NCI-H2081 (cell line): ENCODE measurements at places on chromosomes 4 and X.

GRCh38 chr4:154593868-154594267 lies 3.3 kb upstream of the FGA start:
- no peak for DNase-seq

GRCh38 chr4:53916431-53916889 lies 147.9 kb downstream of the CHIC2 start:
- DNase-seq = no peak

GRCh38 chrX:54926978-54927377 lies 6.4 kb downstream of the TRO start:
- DNase-seq = no peak

GRCh38 chr4:140242357-140243277 lies 88.6 kb upstream of the MAML3 start:
- DNase-seq = no peak

DNA sequence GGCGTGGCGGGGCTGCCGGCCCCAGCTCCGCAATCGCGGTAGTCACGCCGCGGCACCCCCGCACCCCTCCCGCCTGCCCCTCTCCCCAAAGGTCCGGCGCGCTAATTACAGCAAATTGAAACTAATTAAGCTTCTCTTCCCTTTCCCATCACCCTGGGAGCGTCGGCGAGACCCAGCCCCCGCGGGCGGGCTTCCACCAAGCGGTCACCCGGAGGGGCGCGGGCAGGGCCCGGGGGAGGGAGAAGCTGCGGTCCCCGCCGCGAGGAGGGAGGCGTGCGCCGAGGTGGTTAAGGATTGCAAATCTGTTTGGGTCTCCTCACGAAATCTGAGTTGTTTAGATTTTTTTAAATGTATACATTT lies 13.1 kb downstream of the ARX start:
- DNase-seq = no peak

DNA sequence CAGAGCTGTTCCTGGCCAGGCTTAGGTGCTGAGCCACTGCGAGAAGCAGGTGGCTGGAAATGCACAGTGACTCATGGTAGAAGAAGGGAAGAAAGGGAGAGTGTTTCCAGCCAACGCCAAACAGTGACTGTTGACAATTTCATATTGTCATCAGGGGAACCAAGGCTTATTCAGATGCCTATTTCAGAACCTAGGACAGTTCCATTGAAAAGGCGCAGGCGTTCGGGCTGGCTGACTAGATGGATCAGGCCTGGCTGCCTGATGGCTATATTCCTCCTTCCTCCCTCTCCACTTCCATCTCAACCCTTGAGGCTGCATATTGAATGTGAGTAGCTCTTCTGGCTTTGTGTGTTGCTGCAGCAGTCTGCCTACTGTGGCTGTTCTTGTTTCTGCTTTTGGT lies 73.0 kb upstream of the FRMPD4 start:
- no peak for DNase-seq

GRCh38 chrX:68755616-68756125 lies 73.2 kb upstream of the EFNB1 start:
- no peak for DNase-seq

DNA sequence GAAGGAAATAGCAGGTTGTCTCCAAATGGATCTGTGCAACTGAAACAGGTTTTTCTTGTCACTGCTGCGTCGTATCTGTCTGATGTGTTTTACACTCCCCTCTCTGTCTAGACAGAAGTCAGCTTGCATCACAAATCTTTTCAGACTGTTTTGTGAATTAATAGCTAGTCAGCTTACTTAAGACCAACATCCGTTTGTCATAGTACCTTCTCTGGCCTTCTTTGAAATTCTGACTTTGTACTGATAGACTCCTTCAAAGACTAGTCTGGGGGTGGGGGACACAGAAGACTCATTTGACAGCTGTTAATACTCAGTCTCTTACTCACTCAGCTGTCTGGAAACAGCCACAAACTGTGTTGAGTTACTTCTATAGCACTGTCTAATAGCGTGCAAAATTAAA lies 197.8 kb downstream of the PALLD start:
- DNase-seq = no peak

DNA sequence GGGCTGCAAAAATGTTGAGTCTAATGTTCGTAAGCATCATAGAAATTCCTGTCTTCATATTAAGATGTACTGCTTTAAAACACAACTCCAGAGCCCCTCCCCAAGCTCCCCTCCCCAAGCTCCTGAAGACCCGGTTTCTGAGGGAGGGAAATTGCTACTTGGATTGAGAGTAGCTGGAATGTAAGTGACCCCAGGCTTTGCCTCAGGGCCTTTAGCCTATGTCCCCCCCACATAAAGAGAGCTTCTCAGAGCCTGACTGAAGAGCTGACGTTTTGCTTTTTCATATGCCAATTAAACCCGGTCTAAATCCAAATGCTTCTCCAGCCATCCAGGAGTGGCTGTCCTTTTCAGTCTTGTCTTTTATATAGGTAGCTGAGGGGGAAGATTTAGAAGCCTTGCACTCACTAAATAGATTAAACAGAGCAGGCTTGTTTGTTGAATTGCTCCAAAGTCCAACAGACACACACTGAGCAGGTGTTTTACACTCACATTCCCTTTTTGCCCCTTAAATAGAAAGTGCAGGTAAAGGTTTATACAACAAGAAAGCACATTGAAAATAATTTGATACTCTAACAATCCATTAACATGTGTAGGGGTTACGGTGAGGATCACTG lies 19.6 kb downstream of the ARX start:
- DNase-seq = no peak

- DNase-seq = no peak
Measured at GRCh38 chr4:169640261-169640870, 20.0 kb downstream of the CLCN3 start.

GRCh38 chr4:13980317-13981310 lies 353.1 kb upstream of the BOD1L1 start:
- no peak for DNase-seq

GRCh38 chr4:136203199-136203598 lies 1329.1 kb downstream of the PCDH18 start:
- no peak for DNase-seq

DNA sequence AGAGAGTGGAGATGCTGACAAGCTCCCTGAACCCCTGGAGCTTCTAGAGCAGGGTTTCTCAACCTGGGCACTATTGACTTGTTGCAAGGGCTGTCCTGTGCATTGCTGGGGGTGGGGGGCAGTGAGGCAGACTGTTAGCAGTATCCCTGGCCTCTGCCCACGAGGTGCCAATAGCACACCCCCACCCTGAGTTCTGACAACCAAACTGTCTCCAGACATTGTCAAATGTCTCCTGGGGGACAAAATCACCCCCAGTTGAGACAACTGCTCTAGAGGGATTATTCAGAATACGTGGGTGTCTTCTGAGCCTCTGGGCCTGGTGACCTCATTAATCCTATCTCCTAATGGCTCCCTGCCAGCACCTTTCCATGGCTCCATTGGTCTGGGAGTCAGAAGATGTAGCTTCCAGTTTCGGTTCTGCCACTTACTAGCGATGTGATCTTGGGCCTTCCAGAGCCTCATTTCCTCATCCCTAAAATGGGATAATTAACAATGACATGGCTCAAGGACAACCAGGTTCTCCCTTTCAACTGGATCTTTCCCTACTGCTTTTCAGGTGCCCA lies 17.6 kb upstream of the PJA1 start:
- no peak for DNase-seq

GRCh38 chr4:129420637-129421036 lies 324.7 kb downstream of the C4orf33 start:
- no peak for DNase-seq

DNA sequence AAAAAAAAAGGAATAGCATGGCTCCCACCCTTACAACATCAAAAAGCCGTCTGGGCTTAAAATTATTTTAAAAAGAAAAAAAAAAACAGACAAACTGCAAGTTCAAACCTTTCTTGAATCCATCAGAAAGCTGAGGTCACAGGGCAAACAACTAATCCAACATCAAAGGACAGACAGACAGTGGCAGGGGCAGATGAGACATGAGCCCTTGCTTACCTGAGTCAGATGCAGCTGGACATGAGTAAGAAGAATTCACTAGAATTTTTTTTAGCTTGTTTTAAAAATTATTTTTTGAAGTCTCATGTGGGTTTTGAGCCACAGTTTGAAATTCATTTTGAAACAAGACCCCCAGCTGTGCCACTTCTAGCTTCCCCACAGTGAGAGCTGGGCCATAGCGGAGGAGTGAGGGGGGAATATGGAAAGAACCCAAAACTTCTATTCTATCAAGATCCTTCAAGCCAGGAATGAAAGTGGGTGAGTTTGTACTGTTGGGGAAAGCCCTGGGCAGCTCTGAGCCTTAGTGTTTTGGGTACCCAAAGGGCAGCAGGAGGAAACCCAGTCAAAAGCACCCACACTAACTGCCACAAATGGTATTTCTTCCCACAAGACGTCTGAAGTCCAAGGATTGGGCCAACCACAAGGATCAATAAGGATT lies 111.4 kb downstream of the ATXN3L start:
- no peak for DNase-seq

- no peak for DNase-seq
Measured at GRCh38 chr4:14743172-14743571, 259.1 kb upstream of the CPEB2 start.

GRCh38 chr4:141909541-141909940 lies 273.2 kb downstream of the IL15 start:
- no peak for DNase-seq

GRCh38 chr4:77434299-77435092 lies 171.1 kb upstream of the CXCL13 start:
- DNase-seq = no peak

DNA sequence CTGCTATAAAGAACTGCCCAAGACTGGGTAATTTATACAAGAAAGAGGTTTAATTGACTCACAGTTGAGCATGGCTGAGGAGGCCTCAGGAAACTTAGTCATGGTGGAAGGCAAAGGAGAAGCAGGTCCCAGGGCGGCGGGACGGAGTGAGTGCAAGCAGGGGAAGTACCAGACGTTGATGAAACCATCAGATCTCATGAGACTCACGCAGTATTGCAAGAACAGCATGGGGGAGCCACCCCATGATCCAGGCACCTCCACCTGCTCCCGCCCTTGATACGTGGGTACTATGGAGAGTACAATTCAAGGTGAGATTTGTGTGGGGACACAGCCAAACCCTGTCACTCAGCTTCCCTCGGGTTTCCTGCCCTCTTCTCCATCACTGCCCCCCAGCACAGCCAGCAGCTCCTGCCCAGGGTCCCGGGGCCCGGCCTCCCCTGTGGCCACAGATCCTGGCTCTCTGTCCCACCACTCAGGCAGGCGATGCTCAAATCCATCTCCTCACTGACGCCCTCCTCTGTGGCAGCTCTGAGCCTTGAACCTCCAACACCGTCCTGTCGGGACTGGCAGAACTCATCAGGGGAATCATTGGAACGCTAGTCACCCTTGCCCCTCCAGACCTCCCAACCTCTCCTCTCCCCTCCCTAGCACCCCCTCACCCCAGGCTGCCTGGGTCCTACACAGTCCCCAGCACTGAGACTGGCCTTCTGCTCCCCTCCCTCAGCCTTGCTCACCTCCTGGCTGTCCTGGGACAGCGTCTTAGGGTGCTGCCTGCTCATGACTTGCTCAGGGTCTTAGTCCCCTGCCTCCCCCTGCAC lies 37.6 kb downstream of the FGFRL1 start:
- DNase-seq = no peak

DNA sequence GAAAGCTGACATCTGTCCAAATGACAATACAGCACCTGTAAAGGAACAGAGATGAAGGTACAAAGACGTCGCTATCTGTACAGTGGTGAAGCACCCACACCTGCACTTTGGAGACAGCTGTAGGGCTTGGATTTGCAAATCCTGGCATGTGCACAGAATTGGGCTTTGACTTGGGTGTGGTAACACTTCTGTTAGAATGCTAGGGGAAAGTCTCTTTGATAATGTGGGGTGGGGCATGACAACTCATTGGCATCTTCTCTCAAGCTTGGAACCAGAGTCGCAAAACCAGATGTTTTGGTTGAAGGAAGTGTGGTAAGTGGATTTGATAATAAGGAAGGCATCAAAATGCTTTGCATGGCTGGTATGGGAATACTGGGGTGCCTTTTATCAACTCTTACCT lies 55.5 kb downstream of the VCX3B start:
- DNase-seq = no peak

GRCh38 chr4:79689740-79690139 lies 281.7 kb upstream of the GK2 start:
- no peak for DNase-seq

DNA sequence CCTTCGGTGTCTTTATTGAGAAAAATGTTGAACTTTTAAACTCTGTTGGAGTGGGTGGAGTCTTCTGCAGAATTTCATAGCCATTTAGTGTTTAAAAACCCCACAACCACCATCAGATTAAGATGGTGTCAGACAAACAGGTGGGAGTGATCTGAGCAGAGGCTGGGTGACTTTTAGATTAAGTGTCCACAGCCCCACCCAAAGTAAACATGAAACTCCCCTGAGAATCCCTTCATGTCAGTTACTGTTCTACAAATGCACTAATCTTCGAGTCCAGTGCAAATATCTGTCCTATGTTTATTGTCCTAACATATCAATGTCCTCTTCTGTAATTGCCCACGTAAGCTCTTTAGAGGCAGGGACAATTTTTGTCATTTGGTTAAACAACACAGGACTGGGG lies 175.6 kb upstream of the RBPJ start:
- no peak for DNase-seq

GRCh38 chr4:15600176-15600575 lies 55.0 kb downstream of the FBXL5 start:
- no peak for DNase-seq

DNA sequence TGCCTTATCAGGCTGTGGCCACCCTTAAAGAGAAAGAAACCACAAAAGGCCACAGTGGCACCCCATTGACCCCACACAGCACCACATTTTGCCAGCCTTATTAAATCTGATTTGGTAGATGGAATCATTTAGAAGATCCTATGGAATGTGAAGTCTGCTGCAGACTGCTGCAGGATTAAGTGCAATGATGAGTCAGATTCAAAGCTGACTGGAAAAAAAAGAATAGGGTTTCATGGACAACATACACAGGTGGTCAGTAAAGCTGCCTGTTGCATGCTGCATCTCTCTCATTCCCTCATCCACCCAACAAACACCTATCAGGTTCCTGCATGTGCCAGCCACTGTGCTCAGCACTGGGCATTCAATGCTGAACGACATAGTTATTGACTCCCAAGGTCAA lies 56.6 kb downstream of the CHST7 start:
- DNase-seq = no peak

- DNase-seq = no peak
Measured at GRCh38 chr4:183773790-183774189, 114.7 kb downstream of the TRAPPC11 start.

GRCh38 chr4:19809989-19810388 lies 441.7 kb upstream of the SLIT2 start:
- DNase-seq = no peak

DNA sequence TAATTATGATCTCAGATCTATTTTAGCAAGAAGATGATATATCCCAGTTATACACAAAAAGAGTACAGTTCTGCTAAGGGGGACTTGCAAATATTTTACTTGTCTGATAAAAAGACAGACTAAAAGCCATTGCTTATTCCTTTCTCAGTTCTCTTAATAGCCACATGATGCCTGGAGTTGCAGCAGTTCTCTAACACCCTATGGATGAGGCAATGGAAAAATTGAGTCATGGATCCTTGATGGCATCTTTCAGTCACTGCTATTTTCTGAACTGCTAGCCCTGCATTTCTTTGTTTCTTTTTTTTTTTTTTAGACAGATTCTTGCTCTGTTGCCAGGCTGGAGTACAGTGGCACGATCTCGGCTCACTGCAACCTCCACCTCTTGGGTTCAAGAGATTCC lies 1956.7 kb downstream of the C4orf33 start:
- no peak for DNase-seq

- DNase-seq = no peak
Measured at GRCh38 chr4:25958110-25958509, 44.1 kb downstream of the SMIM20 start.
